ENCODE measurements at places on chromosomes 13 and 19. TPM values are rescaled to one million over a fixed set of nuclear protein-coding genes. Genes with fewer than 3 reads are reported as not detected.
A peak's percentile ranks its signal among the peaks of the same experiment; 100 is the strongest.

- no peaks in the 10 kb centered on the region for H3K36me3 ChIP-seq
- no peaks in the 10 kb centered on the region for H3K4me1 ChIP-seq
- no peaks in the 10 kb centered on the region for H3K27me3 ChIP-seq
Observed at GRCh38 chr13:37816276-37816675, 53.3 kb downstream of the TRPC4 start.

DNA sequence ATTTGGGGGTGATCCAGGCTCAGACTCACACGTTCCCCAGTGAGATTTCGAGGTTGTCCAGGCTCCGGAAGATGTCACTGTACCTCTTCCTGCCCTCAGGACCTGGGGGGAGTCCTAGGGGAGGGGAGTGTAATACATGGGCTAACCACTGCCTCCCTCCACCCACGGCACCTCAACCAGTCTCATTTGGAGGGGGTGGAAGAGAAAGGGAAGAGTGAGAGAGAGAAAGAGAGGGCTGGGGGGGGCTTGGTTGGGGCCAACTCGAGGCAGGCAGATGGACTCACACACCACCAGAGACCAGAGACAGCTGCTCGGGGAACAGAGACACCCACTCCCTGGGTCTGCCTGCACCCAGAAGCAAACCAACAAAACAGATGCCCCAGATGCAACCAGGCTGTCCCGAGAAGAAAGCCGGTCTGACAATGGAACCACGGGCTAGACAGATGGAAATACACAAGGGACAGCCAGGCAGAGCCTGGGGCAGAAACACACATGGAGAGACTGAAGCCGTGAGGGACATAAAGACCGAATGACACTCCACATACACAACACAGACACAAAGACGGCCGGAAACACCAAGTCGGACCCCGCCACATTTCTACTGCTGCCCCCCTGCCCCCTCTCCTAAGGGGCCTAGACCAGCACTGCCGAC is 825 bp downstream of the GMIP start:
- peaks cover 10% of the 10 kb centered on the region for H3K36me3 ChIP-seq
- H3K4me3 ChIP-seq: peak overlapping the region; percentile 85
- peak overlapping the region; percentile 80 for H3K27ac ChIP-seq
- no peaks in the 10 kb centered on the region for H3K4me1 ChIP-seq
- H3K27me3 ChIP-seq: no peaks in the 10 kb centered on the region

- H3K4me1 ChIP-seq: no peaks in the 10 kb centered on the region
- no peak overlapping the region for H3K27ac ChIP-seq
- no peak overlapping the region for H3K4me3 ChIP-seq
Observed at GRCh38 chr13:44061876-44062275, 182.2 kb downstream of the LACC1 start.

DNA sequence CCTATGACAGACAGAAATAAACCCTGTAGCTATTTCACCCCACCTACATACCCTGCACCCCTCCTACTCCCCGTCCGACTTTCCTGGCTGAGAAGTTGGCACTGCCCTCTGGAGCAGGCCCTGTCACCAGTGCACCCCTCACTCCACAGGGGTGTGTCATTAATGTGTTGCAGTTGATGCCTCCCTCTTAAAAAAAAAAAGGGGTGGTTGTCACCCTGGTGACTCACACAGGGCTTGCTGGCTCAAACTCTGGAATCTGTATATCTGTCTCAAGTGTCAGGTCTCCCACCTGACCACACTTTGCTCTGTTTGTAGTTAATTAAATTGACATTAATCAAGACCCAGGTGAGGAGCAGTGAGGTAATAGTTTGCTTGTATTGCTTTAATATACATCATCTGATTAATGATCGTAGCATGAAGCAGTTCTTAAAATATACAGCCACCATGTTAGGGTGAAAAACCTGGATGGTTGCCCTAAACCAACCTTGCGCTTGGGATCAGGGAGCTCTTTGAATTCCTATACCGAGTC is 2.0 kb upstream of the GATAD2A start:
- H3K27me3 ChIP-seq: no peaks in the 10 kb centered on the region
- peaks cover 5% of the 10 kb centered on the region for H3K4me1 ChIP-seq
- H3K36me3 ChIP-seq: no peaks in the 10 kb centered on the region
- H3K27ac ChIP-seq: peak overlapping the region; percentile 58
- H3K4me3 ChIP-seq: no peak overlapping the region
- DNase-seq: no peak

CTXN1 gene
- total RNA-seq: 9.5 TPM

DNA sequence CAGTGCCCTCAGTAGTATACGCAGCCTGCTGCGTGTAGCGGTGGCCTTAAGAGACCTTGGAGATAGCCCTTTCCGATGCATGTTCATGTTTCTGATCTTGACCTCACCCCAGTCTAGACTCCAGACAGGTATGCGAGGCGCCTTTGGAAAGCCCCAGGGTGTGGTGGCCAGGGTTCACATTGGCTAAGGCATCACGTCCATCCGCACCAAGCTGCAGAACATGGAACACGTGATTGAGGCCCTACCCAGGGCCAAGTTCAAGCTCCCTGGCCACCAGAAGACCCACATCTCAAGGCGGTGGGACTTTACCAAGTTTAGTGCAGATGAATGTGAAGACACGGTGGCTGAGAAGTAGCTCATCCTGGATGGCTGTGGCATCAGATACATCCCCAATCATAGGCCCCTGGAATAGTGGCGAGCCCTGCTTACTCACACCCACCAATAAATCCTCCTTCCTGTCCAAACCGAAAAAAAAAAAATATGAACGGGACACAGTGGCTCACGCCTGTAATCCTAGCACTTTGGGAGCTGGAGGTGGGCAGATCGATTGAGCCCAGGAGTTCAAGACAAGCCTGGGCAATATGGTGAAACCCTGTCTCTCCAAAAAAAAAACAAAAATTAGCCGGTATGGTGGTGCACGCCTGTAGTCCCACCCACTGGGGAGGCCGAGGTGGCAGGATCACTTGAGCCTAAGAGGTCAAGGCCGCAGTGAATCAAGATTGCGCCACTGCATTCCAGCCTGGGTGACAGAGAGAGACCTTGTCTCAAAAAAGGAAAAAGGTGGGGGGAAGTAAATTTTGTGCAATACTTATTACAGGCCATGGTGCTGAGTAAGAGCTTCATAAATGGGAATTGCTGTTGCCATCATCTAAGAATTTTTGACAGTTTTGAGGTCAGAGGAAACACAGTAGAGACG is 12.4 kb upstream of the CBLC start:
- H3K4me3 ChIP-seq: no peak overlapping the region
- H3K27me3 ChIP-seq: no peaks in the 10 kb centered on the region
- no peaks in the 10 kb centered on the region for H3K36me3 ChIP-seq
- H3K4me1 ChIP-seq: no peaks in the 10 kb centered on the region

DNA sequence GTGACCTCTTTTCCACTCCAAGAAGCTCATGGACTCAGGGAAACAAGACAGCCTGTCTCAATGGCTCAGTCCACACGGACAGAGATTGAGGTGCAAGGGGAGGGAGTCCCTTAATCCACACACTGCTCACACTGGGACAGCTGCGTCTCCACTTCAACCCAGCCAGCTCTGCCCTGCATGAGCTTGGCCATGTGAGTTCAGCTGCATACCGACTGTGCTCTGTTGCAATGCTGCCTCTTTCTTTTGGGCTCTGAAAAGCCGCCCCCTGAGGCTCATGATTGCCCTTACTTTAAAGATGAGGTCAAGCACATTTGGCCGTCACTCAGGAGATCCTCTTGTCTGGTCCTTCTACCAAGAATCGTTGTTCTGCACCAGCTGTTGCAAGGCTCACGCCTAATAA is 64.8 kb upstream of the KCTD15 start:
- H3K4me1 ChIP-seq: no peaks in the 10 kb centered on the region
- DNase-seq: no peak
- no peaks in the 10 kb centered on the region for H3K27me3 ChIP-seq
- no peak overlapping the region for H3K27ac ChIP-seq

PTH2 gene
- not detected for total RNA-seq

- no peak overlapping the region for H3K27ac ChIP-seq
- no peaks in the 10 kb centered on the region for H3K4me1 ChIP-seq
- H3K4me3 ChIP-seq: no peak overlapping the region
- H3K27me3 ChIP-seq: peaks cover 6% of the 10 kb centered on the region
Observed at GRCh38 chr19:47881757-47882156, 4.4 kb downstream of the SULT2A1 start.

LRRC8E gene
- total RNA-seq: 15.1 TPM

DNA sequence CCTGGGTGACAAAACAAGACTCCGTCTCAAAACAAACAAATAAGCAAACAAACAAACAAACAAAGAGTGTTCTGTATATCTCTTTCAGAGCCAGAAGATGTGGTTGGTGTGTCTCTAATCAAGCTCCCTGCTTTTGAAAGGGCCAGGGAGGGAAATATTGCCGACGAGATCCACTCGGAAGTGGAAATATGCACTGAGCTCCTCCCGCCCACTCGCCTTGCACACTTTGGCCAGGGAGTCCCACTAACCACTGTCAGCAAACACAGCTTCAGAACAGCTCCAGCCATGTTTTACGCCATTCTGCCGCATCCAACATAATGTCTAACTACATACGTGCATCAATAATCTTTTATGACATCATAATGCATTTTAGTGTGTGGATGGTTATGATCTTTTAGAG is 155.5 kb upstream of the VSTM2B start:
- no peak overlapping the region for H3K27ac ChIP-seq
- no peak overlapping the region for H3K4me3 ChIP-seq
- H3K27me3 ChIP-seq: no peaks in the 10 kb centered on the region
- H3K36me3 ChIP-seq: no peaks in the 10 kb centered on the region

Measured in breast epithelium (tissue), 4 donors.